ENCODE measurements at places on chromosomes 12 and 14.

DNA sequence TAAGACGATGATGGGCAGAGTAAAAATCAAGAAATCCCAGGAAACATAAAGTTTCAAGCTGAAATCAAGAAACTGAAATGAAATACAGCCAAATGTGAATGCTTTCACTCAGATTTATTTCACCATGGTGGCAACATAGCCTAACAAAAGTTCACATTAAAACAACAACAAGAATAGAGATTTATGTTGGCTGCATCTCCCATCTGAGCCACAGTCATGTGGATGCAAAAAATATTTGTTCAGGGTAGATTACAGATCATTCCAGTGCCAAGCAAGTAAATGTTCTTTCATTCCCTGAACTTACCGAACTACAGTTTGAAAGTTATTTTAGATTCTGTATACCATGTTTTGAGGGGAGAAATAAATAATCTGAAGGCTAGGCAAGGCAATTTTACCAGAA, 159.9 kb upstream of the TMTC1 start:
- DNase-seq: no peak

DNA sequence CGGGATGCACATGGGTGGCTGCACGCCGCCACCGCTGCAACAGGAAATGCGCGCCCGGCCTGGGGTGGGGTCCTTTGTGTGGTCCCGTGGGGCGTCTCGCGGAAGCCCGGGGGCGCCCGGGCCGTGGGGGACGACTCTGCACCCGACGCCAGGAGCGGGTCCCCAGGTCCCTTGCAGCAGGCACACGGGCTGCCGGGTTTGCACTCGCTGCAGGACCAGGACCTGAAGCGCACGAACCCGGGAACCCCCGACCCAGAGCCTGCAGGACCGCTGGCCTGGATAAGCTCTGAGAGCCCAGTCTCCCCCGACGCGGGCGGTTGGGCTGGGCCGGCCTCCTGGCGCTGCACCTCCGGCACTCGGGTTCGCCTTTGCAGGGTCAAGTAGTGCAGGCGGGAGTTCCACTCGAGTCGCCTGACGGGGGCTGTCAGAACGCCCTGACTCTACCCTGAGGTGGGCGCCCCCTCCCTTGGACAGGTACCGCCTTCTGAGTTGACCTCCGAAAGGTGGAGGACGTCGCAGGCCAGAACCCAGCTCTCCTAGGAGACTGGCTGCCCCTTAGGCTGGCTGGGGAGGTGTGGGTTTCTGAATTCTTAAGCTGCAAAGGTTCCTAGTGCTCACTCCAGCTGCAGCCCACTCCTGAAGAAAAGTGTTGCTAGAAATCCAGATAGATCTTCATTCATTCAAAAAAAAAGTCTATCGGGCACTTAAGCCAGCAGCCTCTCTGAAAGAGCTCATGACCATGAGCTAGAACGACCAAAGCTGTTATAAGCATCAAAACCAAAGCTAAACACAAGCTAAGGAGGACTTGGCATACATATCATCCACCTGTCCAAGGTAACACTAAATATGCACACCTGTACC, 68.0 kb downstream of the RNF34 start:
- DNase-seq: no peak

GRCh38 chr12:124240493-124240892, 54.4 kb upstream of the RFLNA start:
- DNase-seq: no peak

DNA sequence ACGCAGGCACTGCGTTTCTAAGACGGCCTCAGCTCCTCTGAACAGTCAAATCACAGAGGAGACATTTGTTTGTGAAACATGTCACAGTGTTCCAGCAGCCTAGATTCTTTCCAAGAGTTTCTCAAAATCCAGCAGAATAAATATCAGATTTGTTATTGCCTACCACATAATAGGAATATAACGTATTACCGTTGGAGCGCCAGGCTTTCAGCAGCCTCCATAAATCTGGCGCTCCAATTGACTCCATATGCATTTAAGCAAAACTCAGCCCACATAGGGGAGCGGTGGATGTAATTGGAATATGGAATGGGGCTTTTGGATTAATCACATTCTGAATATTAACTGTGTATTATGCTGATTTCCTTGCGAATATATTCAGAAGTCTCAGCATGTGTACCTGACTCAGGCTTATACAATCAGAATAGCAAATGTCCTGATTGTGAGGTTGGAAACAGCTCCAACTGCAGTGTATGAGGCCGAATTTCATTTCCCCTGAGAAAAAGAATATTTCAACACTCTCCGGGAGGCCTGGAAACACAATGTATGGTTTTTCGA, 174.0 kb downstream of the ASCL4 start:
- no peak for DNase-seq

DNA sequence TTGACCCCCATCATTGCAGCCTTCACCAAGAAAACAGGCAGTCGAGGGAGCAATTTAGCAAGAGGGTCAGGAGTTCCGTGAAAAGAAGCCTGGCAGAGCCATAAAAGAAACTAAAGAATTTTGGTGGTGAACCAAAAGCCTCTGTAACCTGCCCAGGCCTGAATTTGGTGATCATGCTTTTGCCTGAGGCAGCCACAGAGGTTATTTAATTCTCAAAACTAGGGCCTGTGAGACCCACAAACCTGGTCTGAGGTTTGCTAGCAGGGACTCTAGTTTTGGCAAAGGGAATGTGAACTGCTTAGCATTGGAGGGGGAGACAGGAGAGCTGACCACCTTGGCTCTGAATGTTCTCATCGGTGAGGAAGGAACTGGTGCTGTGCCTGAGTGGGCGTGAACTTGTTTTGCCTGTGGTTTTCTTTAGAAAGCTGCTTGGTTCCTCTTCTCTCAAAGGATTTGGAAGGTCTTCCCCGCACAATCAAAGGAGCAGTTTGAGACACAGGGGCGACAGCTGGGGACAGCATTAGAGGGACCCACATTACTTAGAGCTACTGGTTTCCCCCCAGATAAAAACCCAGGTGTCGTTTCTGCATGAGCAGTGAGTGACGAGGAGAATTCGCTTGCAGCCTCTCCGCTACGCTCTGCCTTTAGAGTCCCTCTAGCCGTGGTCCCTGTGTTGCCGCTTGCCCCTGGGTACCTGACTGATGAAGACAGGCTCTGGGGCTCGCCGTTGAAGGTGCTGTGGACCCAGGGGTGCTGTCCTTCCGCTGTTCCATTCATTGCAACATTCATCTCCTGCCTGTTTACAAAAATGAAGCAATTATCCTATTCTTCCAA, 12.6 kb upstream of the WNT5B start:
- no peak for DNase-seq

DNA sequence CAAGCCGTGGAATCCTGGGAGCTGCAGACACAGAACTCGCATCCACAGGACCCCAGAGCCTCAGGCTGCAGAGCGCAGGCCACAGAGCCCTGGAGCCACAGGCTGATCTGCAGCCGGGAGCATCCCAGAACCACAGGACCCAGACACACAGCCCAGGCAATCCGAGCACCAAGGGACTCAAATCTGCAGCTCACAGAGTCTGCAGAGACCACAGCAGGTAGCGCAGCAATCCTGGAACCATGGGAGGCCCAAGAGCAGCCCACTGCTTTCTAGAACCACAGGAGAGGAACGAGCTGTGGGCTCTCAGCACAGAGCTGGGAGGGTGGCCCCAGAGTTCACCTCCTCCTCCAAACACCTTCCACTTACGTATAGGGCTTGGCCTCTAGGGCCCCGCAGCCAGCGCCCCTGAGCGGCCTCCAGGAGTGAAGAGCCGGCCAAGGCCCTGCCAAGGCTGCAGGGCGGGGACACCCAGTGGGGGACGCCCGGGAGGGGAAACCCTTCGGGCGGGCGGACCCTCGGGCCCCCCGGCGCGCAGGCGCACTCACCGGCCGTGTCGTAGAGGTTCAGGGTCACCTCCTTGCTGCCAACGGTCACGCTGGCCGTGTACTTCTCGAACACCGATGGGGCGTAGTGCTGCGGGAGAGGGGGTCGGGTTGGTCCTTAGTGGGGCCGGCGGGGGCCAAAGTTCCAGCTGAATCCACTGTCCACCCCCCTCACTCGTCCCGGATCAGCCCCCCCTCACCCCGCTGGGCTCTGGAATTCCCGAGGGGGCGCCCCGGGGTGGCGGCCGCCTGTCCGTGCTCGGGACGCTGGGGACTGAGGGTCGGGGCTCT, 665 bp downstream of the RHOF start:
- DNase-seq: no peak

DNA sequence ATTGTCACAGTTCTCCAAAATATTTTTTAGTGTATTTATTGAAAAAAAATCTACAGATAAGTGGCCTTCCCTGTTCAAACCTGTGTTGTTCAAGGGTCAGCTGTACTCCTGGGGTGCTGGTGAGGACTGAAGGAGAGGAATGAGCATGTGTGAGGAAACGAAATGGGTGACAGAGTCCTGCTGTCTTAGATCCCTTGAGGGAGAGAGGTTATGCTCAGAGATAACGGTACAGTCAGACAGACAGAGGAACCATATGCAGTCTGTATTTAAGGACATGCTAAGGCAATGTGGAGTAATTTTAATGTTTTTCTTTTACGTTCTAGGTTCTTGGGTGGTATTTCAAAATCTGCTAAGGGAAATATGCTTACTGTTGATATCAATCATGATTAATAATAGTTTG, 352.9 kb upstream of the RGS6 start:
- no peak for DNase-seq

DNA sequence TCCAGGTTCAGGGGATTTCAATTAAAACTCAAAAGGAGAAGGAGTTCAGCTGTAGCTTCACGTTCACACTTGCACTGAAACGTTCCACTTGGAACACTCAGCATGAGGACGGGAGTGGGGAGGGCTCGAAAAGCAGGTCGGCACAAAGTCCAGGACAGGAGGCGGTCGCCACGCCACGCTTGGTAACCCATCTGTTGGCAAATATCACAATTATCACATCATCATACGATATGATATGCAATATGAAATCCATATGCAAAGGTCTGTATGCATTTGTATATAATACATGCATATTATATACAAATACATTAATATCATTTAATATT, 17.2 kb downstream of the ADGRD1 start:
- DNase-seq: no peak

GRCh38 chr14:33814010-33814409, 136.9 kb downstream of the EGLN3 start:
- no peak for DNase-seq

All from nucleus accumbens (tissue), 56 donors.